Dermis microvascular lymphatic vessel endothelial cell (primary cell): ENCODE measurements at places on chromosomes 7 and 10. TPM values are rescaled to one million over a fixed set of nuclear protein-coding genes. Genes with fewer than 3 reads are reported as not detected.

Gene PDSS1
- 3.3 and 4.9 TPM in 2 replicates for total RNA-seq

Gene FZD8
- total RNA-seq, result 11.8 and 31.7 TPM in 2 replicates

DNA sequence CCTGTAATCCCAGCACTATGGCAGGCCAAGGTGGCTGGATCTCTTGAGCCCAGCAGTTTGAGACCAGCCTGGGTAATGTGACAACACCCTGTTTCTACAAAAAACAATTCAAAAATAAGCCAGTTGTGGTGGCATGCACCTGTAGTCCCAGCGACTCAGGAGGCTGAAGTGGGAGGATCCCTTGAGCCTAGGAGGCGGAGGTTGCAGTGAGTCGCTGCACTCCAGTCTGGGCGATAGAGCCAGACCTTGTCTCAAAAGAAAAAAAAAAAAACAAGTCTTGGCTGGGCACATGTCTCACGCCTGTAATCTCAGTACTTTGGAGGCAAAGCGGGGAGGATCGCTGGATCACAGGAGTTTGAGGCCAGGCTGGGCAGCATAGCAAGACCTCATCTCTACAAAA lies 74.6 kb upstream of the PDSS1 start:
- DNase-seq, result no peak

Gene ASIC3
- total RNA-seq, result under 0.01 and 0.13 TPM in 2 replicates

DNA sequence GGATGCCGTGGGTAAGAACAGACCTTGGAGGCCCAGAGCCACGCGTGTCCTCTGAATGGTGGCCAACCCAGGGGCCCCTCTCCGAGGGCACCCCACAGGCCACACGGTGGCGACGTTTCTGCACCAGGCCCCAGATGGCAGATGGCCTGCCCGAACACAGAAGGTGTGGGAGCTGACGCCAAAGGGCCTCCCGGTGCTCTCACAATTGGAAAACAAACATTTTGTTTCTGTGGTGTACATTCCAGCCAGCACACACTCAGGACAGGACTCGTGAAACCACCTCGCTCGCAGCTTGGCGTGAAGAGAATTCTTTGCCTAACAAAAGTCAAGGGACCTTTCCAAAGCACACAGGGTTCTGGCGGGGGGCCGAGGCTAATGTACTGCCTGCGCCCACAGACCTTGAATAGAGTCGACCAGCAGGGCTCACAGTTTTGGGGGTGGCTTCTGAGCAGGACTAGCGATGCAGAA lies 112.1 kb downstream of the FAM53B start:
- peak; percentile 67 for DNase-seq
